ENCODE measurements at places on chromosomes 6 and 20.

DNA sequence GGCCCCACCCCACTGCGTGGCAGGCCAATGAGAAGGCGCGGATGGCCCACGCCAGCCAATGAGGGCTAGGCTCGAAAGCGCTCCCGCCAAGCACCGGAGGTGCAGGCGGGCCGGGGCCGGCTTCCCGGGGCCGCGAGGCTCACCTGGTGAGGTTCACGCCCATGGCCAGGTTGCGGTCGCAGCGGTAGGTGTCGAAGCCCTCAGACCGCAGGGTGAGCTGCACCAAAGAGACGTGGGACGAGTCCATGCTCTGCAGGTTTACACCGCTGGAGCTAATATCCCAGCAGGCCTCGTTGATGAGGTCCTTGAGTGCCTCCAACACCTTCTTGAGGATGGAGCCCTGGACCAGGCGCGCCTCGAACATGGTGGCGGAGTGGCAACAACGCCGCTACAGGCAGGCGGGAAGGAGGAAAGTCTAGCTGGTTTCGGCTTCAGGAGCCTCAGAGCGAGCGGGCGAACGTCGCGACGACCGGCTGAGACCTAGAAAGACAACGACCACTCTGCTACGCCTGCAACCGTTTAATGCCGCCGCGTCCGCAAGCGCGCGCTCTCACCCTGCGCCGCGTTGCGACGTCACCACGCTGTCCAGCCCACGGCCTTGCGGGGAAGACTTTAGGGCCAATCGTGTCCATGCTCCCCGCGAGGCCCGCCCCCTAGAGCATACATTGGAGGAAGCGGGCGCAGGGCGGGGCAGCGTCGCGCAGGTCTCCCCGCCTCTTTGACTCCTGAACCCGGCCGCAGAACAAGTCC, at the start of gene PCNA:
Gene PCNA, minus strand, starts transcription at position 524 of the 750 bp plus-strand sequence. Its CDS starts 160 bp downstream, at position 364.
- DNase-seq = peak; percentile 93

DNA sequence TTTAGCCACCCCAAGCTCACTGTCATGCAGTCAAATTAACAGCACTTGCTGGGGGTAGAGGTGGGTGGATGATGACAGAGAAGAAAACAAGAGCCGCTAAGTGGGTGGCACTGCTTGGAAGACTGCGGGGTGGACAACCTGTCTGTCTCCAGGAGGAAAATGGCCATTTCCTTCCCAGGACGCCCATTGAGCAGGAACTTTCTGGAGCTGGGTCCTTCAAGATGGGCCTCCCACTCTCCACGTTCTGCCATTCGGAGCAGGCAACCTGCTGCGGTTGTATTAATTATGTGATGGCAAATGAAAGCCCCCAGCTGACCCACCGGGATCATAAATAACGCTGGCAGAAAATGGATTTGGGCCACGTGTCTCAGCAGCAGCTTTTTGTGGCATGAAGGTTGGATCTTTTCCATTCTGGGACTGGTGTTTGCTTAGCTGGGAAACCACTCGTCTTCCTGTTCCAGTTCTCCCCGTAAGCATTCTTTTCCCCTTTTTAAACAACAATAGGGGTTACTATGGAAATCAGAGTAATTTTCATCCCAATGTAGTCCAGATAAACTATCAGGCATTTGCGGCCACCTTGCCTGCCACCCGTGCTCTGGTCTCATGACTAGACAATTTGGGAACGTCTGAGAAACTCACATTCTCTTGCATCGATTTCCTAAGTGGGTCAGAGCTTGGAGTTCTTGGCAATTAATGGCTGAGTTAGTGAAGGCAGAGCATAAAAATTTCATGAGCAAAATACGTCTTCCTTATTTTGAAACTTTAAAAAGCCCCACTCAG, 215.5 kb downstream of the ANKRD60 start:
- no peak for DNase-seq

GRCh38 chr6:104689551-104690205, 170.0 kb downstream of the HACE1 start:
- DNase-seq = no peak

DNA sequence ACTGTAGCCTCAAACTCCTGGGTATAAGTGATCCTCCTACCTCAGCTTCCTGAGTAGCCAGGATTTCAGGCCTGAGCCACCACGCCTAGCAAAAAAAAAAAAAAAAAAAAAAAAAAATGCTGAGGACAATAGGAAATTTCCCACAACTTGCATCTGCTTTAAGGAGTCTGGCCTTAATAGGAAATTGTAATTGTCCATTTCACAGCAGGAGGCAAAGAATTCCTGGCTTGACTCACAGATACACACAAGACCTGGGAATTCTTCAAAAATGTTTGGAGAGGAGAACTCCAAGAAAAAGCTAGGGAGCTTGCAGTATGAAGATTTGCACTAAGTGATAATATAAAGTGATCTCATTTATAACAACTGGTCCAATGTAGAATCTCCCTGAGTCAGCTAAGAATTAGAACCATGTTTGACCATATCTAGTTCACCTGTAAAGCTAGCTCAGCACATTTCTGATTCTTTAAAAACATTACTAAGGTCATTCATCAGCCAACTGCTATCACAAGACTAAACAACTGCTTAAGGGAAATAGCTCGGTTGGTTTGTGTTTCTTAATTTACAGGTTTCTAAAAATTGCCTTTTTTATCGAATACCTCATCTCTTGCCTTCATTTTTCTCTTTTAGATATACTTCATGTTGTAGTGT, 80.2 kb upstream of the SLC2A12 start:
- DNase-seq = no peak

DNA sequence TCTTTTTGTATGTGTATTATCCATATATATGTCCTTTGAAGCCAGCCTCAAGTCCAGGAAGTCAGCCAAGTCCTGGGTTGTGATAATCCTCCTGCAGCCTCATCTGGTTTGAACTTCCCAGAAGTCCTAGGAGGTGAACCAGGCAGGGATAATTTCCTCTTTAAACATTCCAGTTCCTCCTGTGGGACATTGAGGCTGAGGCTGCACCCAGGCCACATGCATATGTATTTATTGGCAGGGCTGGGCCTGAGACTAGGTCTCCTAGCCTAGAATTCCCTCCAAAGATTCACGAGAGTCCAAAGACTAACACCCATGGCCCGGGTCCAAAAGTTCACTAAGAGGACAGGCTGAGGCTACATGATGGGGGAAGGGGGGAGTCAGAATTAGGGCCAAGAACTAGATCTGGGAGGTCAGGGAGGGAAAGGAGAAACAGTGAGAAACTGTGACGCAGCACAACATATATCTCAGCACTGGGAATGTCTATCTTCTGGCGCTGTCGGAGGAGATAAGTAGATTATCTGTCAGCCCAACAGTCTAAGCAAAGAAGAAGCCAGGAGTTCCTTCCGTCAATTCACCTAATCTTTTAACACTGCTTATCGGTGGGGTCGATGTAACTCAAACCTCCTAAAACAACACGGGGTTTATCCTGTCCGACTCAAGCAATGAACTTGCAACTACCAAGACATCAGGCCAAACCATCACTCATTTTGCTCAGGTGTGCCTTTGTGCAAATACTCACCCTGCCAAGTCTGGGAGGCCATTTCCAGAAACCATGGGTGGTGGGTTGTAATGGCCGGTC, 43.3 kb downstream of the SNX5 start:
- DNase-seq = no peak

DNA sequence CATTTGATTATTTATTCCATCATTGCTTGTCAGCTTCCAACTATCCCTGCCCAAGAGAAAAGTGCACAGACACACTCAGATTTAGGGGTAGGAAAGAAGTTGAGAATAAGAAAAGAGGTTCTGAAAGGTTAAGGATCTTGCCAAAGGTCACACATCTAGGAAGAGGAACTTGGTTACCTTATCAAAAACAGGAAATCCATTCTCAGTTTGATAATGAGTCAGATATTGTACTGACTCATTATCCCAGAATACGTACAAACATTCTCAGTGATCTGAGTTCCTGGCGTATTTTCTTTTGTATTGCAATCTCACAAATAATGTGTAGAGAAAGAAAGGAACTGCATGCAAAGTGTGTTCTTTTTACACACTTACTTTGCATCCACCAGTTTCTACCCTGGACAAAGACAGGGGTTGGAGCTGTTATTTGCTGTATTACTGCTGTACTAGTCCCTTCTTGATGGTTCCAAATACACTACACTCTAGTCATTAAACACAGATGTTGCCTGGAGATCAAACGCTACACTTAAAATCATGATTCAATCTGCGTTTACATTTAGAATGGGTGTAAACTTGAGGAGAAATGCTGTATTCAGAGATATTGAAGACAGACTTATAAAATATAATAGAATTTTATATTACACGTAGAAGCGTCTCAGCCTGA, 545.7 kb downstream of the PRKN start:
- DNase-seq = no peak

Data from stimulated activated CD4-positive, alpha-beta T cell treated with anti-CD3 and anti-CD28 coated beads, Interleukin-1b, Interleukin-23, amount 100 ng/mL, for 4 hours (primary cell).